ENCODE measurements at places on chromosomes 4 and X. TPM values are rescaled to one million over a fixed set of nuclear protein-coding genes. Genes with fewer than 3 reads are reported as not detected.
A peak's percentile ranks its signal among the peaks of the same experiment; 100 is the strongest.

GRCh38 chr4:74682567-74683359 is 111.6 kb downstream of the BTC start:
- H3K4me3 ChIP-seq = no peak overlapping the region
- no peaks in the 10 kb centered on the region for H3K36me3 ChIP-seq
- no peaks in the 10 kb centered on the region for H3K27me3 ChIP-seq
- H3K27ac ChIP-seq = no peak overlapping the region
- no peak for DNase-seq
- no peaks in the 10 kb centered on the region for H3K4me1 ChIP-seq

DNA sequence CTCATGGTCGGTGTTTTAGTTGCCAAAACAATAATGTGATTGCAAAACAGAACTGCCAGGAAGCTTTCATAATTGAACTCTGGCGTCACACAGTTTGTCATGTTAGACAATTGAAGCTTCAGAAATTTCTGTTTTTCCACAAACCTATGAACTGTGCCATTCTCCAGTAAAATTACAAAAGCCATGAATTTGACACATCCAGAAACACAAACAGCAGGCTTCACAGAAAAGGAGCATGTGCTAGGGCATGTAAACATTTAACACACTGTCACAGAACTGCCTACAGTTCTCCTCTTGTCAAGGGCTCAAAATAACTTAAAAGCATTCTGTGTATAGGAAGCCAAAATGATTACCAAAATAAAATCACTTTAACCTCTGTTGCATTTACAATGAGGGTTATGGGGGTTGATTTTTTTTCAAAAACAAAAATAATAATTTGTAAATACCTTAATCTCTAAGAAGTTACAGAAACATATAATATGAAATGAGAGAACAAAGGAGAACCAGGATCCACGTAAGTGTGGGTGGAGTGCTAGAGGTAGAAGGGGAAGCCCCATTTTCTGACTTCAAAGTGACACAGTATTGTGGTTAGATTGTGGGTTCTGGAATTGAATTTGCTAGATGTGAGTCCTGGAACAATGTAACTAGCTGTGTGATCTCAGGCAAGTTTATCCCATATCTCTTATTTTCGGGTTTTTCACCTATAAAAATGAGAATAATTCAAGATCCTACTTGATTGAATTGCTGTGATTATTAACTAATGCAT is 295.0 kb downstream of the CENPC start:
- H3K4me1 ChIP-seq = no peaks in the 10 kb centered on the region
- H3K27ac ChIP-seq = no peak overlapping the region
- no peak overlapping the region for H3K4me3 ChIP-seq

GRCh38 chr4:78671903-78672815 is 104.0 kb upstream of the BMP2K start:
- H3K36me3 ChIP-seq = no peaks in the 10 kb centered on the region
- peaks cover 10% of the 10 kb centered on the region for H3K4me1 ChIP-seq
- no peak for DNase-seq
- H3K27me3 ChIP-seq = no peaks in the 10 kb centered on the region

GRCh38 chrX:136271300-136271699 is 20.1 kb upstream of the MAP7D3 start:
- no peaks in the 10 kb centered on the region for H3K36me3 ChIP-seq
- no peak overlapping the region for H3K27ac ChIP-seq
- H3K4me3 ChIP-seq = no peak overlapping the region
- no peaks in the 10 kb centered on the region for H3K27me3 ChIP-seq
- no peak for DNase-seq

DNA sequence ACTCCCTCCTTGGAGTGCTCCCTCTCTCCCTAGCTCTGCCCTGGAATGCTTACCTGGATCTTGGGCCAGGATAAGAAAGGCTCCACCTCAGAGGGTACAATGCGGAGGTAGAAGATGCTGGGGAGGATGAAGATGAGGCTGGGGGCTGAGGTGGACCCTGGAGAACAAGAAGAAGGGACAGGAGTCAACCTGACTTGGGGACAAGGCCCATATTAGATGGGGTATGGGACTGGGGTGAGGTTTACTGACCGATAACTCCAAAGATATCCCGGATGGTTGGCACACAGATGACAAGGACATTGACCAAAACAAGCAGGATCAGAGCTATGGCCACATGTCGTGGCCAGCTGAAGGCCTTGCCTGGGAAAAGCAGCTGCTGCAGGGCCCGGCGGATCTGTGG is 10.6 kb downstream of the SLC38A5 start:
- H3K27me3 ChIP-seq = no peaks in the 10 kb centered on the region
- no peak overlapping the region for H3K4me3 ChIP-seq
- H3K36me3 ChIP-seq = peaks cover 3% of the 10 kb centered on the region
- no peak for DNase-seq

DNA sequence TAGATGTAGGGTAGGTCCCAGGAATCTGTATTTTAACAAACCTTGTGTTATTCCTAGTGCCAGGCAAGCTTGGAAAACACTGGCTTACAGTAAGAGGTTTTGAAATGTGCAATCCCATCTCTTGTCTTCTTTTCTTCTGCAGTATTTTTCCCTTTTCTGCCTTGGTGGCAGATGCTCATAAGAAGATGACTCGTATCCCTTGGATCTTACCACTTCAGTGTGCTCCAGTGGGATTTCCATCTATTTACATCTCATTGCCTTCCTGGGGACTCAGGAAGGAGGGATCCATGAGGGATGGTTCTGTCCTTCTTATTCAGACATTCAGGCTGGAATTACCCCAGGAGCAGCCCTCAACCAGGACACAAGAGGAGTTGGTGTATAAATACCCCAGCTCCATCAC is 136.6 kb downstream of the NHS start:
- no peaks in the 10 kb centered on the region for H3K36me3 ChIP-seq
- H3K4me3 ChIP-seq = no peak overlapping the region
- no peaks in the 10 kb centered on the region for H3K4me1 ChIP-seq
- no peak overlapping the region for H3K27ac ChIP-seq
- H3K27me3 ChIP-seq = no peaks in the 10 kb centered on the region

- no peaks in the 10 kb centered on the region for H3K4me1 ChIP-seq
- H3K27ac ChIP-seq = no peak overlapping the region
- H3K27me3 ChIP-seq = no peaks in the 10 kb centered on the region
Measured at GRCh38 chr4:1082215-1083182, 30.9 kb downstream of the RNF212 start.

- H3K27ac ChIP-seq = peak overlapping the region; percentile 13
- peaks cover 17% of the 10 kb centered on the region for H3K4me1 ChIP-seq
- H3K27me3 ChIP-seq = no peaks in the 10 kb centered on the region
- DNase-seq = no peak
- H3K36me3 ChIP-seq = no peaks in the 10 kb centered on the region
- no peak overlapping the region for H3K4me3 ChIP-seq
Measured at GRCh38 chr4:102533348-102533747, 32.2 kb downstream of the NFKB1 start.

- peak within 1 kb of the TSS; percentile 27 for H3K4me3 ChIP-seq
- H3K4me1 ChIP-seq = no peaks in the 10 kb centered on the region
- peaks cover 26% of the 10 kb centered on the region for H3K27me3 ChIP-seq
- no peak for DNase-seq
- no peak within 1 kb of the TSS for H3K27ac ChIP-seq
Measured at GRCh38 chrX:72305286-72306084, at the start of gene CITED1. Gene CITED1 (minus strand): TSS chrX:72305914. CDS start chrX:72302869, 3,045 bp downstream.

DNA sequence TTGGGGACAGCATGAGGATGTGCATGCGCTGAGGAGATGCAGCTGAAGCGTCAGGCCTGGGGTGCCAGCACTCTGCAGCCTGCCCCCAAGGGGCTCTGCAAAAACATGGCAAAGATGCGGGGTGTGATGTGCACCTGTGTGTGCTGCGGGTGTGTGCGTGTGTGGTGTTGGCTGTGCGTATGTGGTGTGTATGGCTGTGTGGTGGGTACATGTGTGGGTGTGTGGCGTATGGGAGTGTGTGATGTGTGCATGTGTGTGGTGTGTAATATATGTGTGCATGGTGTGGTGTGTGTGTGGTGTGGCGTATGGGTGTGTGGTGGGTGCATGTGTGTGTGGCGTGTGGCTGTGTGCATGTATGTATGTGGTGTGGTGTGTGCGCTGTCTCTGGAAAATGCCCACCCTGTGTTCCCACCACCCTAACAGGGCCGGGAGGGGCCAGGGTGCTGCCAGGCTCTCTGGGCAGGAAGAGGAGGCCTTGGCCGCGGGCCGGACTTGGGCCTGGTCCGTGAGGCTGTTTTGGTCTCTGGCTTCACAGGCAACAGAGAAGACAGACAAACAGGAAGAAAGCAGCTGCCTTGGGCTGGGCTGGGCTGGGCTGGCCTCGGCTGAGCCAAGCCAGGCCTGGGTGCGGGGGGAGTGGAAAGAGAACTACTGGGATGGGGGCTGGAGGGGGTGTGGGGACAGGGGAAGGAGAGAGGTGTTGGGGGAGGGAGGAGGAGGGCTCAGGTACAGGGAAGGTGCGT is 1.1 kb upstream of the AVPR2 start:
- no peak overlapping the region for H3K27ac ChIP-seq
- H3K27me3 ChIP-seq = no peaks in the 10 kb centered on the region
- no peak overlapping the region for H3K4me3 ChIP-seq
- DNase-seq = no peak
- H3K4me1 ChIP-seq = peaks cover 9% of the 10 kb centered on the region

GRCh38 chrX:12548746-12549145 is 242.5 kb upstream of the PRPS2 start:
- H3K4me3 ChIP-seq = no peak overlapping the region
- H3K36me3 ChIP-seq = no peaks in the 10 kb centered on the region
- no peak for DNase-seq
- H3K27me3 ChIP-seq = no peaks in the 10 kb centered on the region

DNA sequence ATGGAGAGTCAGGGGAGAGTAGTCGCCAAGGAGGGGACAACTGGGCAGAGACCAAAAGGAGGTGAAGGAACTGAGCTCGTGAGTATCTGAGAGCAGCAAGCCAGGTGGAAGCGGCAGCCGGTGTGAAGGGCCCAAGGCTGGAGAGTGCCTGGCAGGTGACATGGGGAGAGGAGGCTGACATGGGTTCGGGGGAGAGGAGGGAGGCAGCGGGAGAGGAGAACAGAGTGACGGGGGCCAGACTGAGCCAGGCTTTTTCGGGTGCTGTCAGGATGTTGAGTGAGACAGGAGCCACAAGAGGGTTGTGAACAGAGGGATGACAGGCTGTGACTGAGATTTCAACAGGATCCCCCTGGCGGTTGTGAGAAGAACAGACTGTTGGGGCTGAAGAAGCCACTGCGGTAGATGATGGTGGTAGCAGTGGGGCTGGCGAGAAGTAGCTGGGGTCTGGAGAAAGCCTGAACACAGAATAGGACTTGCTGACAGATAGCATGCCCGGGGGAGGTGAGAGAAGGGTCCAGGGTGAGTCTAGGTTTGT is 5.7 kb downstream of the ELK1 start:
- H3K36me3 ChIP-seq = no peaks in the 10 kb centered on the region
- no peak overlapping the region for H3K4me3 ChIP-seq
- H3K27me3 ChIP-seq = no peaks in the 10 kb centered on the region
- no peak for DNase-seq

L1CAM gene
- total RNA-seq = 0.24 TPM

CENPVL1 gene
- not detected for total RNA-seq

BLOC1S4 gene
- 18.0 TPM for total RNA-seq

EDNRA gene
- total RNA-seq = 0.15 TPM
